ENCODE measurements at places on chromosomes 4 and X.

- DNase-seq, result peak; percentile 26
These were observed 57.7 kb downstream of the TBL1X start for GRCh38 chrX:9522378-9523155.

DNA sequence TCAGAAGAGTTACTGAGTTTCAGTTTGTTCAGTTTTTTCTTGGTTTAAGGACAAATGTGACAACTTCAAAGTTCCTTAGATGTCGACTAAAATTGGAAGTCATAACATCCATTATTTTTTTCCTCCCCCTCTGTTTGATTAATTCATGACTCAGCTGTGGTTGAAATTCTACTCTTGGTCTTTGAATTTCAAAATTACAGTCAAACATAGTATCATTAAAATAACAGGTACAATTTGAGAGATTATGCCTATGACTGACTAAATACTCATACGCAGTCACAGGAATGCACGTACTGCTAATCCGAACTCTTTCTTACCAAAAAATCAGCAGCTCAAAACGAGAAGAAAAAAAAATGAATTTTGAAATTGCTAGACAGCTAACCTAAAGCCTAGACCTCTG, 1434.8 kb downstream of the RAPGEF2 start:
- DNase-seq, result no peak

DNA sequence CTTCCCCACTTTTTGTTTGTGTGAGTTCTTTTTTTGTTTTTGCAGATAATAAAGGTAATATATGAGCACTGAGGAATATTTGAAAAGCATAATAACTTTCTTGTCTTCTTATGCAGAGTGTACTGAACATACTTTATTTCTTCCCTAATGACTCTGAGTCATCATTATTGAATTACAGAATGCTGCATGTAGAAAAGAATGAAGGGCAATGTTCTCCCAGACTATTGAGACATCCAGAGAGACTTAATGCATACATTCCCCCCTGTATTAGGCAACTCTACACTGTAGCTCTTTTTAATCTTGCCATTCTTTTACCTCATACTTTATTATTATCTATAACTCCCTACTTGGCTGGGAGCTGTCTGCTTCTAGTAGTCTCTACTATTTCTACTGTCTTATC, 240.5 kb upstream of the ANKRD50 start:
- peak; percentile 90 for DNase-seq

GRCh38 chr4:122146652-122147051, 5.5 kb upstream of the BLTP1 start:
- no peak for DNase-seq

GRCh38 chr4:82577451-82577850, 15.7 kb upstream of the TMEM150C start:
- DNase-seq, result no peak

- DNase-seq, result no peak
These were observed 590 bp upstream of the CCDC110 start for GRCh38 chr4:185472103-185472542.

DNA sequence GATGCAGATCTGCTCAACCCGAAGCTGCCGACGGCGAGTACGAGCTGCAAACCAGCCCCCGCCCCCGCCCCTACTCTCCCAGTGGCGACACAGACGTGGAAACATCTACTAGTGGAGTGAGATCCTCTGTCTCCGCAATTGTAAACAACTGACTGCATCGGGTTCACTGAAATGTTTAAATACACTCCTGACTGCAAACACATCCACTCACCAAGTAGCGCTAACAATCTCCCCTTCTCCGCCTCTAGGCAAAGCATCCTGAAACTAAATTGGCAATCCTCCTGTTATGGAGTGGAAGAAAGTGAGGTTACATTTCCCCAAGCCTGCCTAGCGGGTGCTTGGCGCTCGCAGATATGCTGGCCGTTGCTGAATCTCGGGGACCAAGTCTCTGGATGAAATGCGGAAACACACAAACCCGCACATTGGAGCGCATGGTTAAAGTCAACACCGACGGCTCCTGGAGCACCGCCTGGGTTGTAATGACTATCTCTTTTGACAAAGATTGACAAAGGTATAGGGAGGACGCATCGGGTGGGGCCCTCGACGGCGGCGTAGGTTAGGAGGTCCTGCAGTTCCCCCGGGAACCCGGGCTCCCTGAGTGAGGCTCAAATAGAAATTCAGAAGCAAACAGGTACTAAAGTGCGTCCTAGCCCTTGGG, 117.0 kb upstream of the TEX13C start:
- DNase-seq, result no peak

GRCh38 chr4:24644983-24645764, 60.8 kb upstream of the DHX15 start:
- DNase-seq, result peak; percentile 18

DNA sequence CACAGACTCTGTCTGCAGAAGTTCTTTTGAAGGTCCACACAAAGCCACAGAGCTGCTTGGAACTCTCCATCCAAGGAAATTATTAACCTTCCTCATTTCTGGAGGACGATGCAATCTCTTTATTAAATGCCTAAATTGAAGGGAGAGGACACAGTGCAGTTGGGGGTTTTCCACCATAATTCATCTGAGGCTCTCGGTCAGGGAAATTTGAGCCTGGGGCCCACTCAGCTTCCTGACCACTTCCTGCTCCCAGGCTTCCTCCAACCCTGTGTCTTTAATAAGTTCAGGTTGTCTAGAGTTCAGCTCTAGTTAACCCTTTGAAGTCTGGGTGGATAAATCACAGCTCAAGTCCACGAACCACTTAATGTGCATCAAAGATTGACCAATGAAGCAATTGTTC, 58.5 kb downstream of the PRPS1 start:
- peak; percentile 23 for DNase-seq

GRCh38 chr4:152382057-152382785, 153.7 kb downstream of the FBXW7 start:
- DNase-seq, result no peak

- DNase-seq, result peak; percentile 6
These were observed 905.2 kb downstream of the TRAM1L1 start for GRCh38 chr4:116180157-116180601.

DNA sequence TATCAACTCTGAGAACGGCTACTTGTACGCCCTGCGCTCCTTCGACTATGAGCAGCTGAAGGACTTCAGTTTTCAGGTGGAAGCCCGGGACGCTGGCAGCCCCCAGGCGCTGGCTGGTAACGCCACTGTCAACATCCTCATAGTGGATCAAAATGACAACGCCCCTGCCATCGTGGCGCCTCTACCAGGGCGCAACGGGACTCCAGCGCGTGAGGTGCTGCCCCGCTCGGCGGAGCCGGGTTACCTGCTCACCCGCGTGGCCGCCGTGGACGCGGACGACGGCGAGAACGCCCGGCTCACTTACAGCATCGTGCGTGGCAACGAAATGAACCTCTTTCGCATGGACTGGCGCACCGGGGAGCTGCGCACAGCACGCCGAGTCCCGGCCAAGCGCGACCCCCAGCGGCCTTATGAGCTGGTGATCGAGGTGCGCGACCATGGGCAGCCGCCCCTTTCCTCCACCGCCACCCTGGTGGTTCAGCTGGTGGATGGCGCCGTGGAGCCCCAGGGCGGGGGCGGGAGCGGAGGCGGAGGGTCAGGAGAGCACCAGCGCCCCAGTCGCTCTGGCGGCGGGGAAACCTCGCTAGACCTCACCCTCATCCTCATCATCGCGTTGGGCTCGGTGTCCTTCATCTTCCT, 2.7 kb downstream of the PCDH10 start:
- DNase-seq, result no peak

GRCh38 chr4:16461362-16461761, 235.1 kb upstream of the TAPT1 start:
- DNase-seq, result no peak

DNA sequence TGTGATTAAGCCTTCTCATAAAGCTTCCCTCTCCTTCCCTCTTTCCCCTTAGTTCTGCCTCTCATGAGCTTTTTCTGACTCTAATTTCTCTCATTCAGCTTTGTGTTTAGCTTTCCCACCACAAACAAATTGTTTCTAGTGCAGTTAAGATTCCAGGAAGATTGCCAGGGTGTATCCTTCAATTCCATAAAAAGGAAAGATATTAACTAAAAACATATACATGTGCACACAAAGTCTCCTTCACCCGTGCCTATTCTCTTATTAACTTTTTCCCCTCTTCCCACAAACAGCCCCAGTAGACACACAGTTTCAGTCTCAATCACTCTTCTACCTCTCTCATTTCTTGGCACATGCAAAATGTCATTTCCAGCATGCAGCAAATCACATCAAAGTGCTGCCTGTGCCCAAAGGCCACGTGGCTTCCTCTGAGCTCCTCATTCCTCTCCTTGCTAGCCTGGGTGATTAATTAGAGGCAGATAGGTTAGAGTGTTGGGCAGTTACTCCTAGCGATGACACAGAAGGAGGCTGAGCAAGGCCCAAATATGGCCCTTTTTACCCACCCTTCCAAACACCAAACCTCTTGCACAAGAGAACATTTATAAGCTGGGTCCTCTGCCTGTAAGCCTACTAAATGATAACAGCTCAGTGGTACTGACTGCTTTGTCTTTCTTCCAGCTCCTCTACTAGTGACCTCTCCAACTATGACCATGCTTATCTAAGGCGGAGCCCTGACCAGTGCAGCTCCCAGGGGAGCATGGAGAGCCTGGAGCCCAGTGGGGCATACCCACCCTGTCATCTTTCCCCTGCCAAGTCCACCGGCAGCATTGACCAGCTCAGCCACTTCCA, 159.6 kb downstream of the SOWAHB start:
- DNase-seq, result peak; percentile 98

GRCh38 chrX:101081231-101081630, 2.6 kb downstream of the TMEM35A start:
- no peak for DNase-seq

GRCh38 chr4:68591204-68591603, 15.1 kb upstream of the UGT2B17 start:
- DNase-seq, result no peak

DNA sequence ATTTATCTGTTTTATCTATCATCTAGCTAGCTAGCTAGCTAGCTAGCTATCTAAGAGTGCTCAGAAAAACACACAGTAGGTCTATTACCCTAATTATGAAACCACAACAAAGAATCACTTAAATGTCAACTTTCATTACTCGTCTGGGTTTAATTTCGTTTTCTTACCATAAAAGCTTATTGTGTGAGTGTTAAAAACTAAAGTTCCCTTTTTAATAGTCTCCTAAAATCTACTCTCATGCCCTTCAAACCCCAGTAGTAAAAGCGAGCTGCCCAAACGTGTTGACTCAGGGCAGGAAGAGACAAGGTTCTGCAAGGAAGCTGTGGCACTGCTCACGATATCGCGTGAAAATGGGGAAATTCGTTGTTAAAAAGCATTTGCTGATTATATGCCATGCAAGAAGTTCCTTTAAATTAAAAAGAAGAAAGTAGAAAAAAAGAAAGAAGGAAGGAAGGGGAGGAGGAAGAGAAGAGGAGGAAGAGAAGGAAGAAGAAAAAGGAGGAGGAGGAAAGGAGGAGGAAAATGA, 595 bp downstream of the MBNL3 start:
- DNase-seq, result peak; percentile 31

GRCh38 chrX:116975517-116975916, 512.7 kb upstream of the CT83 start:
- no peak for DNase-seq

GRCh38 chr4:2886622-2887021, 43.0 kb downstream of the ADD1 start:
- DNase-seq, result no peak

DNA sequence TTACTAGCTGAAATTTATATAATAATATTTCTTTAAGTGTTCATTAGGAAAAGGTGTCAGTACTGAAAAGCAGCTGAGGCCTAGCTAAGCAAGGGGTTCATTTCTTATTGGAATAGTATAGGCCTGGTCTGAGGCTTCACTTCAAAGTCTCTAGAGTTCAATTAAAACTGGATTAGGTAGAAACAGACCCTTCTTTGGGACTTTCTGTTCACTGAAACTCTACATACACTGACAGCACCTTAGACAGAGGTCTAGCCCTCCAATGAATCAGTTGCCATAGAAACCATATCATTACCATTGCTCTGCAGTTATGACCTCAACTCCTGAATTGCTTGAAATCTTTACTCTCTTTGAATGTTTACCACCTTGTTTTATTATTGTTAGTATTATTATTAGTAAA, 86.4 kb upstream of the MAB21L2 start:
- DNase-seq, result no peak

GRCh38 chr4:120672558-120673147, 249.9 kb downstream of the PRDM5 start:
- peak; percentile 11 for DNase-seq

- DNase-seq, result peak; percentile 10
These were observed 27.2 kb upstream of the SMARCA5 start for GRCh38 chr4:143486314-143486713.
